ENCODE measurements at places on chromosomes 11 and 22.

GRCh38 chr11:9367551-9367950 is 16.9 kb upstream of the IPO7 start:
- DNase-seq = no peak

DNA sequence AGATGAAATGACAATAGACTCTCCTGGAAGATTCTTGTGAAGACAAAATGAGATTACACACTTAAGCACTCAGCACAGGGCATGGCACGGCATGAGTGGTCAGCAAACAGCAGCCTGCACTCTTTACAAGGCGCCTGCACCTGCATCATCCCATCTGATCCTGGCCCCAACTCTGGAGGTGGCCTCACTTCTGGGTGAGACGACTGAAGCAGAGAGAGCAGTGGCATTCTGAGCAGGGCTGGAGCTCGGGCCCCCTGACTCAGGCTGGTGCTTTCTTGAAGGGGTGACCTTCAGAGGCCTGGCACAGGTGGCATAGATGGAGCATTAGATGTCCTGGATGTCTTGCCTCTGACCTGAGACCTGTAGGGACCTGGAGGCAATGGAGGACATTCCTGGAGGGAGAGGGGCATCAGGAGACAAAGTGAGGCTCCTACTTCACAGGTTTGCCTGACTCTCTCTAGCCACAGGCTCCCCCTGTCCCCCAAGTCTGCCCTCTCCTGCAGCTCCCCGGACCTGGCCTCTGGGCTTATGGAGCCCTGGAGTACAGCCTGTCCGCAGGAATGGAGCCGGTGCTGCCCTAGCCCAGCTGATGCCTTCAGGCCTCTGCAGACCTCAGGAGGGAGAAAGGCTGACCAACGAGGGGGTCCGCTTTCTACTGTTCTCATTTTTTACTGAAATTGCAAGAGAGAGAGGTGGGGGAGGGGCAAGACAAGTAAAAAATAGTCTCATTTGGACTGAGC is 65.5 kb upstream of the THY1 start:
- DNase-seq = no peak

- DNase-seq = no peak
Observed at GRCh38 chr22:50317178-50317577, 9.6 kb downstream of the DENND6B start.

DNA sequence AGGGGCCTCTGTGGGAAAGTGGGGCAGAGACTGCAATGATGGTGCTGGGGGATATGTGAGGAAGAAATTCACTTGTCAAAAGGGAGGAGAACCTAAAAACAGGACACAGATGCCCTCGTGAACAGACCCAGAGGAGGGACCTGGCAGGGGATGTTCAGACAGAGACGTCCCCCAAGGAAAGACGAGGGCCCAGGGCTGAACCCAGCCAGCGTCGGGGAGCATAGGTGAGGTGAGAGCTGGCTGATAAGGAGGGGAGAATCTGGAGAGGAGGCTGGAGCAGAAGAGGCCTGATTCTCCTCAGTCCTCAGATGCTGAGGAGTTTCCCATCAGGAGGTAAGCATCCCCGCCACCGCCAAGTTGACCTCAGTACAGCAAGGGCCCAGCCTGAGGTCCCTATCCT is 31.4 kb downstream of the IGLL5 start:
- no peak for DNase-seq

DNA sequence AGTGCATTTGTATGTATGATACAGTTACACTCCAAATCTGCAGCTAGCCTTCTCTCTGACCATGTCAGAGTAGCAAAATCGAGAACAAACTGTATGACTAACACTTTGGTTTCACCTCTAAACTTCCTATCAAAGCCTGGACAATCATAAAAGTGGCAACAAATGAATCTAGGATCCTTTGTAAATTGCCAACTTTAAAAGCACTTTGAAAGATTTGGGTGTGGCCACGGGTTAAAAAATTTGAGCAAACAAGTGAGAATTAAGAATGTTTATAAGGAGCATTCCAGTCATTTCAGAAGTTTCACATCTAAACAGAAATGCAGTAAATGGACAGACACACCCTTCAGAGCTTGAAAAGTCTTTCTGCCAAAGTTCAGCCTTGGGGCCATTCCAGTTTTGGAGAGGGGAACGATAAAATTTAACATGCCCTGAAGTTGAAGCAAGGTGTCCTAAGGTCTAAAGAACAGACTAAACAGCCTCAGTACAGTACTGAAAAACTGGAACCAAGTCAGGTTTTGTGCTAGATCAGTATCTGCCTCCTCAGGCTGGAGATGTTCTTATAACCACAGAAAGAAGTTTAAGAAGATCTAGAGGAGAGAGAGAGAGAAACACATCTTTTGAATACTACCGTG is 181.9 kb upstream of the BDNF start:
- no peak for DNase-seq

GRCh38 chr11:15629690-15630321 is 515.1 kb downstream of the INSC start:
- DNase-seq = no peak

DNA sequence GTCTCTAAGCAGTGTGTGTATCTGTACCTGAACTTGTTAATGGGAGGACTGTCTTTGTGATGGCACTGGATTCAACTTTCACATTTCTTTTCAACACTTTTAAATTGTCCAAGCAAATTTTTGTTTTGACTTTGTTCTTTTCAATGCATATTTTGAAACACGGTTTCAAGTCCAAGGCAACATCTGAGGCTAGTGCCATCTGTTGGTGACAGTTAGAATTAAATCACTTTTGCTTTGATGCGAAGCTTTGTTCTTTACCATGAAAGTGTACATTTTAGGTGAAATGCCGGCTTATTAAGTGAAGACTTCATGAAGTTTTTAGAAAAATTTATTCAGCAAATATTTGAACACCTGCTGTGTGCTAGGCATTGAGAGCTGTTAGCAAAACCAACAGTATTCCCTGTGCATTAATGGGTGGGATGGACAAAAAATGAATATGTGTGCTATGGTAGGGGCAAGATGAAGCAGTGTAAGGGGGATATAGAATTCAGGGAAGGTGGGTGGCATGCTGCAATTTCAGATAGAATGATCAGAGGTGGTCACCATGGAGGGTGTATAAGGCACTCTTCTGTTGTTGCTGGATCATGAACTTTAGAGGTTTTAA is 70.2 kb downstream of the DDX10 start:
- no peak for DNase-seq

DNA sequence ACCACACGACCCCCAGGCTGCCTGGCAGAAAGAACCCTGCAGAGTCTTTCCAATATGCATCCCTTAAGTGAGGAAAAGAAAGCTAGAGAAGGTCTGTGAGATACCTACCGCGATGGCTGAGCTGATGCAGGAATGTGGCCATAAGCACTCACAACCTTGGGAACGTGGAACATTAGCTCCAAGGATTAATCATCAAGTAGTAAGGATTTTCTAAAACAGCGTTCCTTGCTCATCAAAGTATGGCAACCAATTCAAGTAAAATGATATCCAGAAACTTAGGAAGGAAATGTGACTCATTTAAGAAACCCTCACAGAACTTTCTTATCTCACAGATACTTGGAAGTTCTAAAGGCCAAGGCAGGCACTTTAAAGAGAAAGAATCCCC is 12.8 kb downstream of the PACSIN2 start:
- no peak for DNase-seq

GRCh38 chr11:68912254-68912653 is 8.6 kb downstream of the IGHMBP2 start:
- DNase-seq = no peak

GRCh38 chr11:113249491-113249763 is 65.0 kb upstream of the TTC12 start:
- no peak for DNase-seq

GRCh38 chr11:110518809-110519514 is 89.2 kb downstream of the FDX1 start:
- DNase-seq = no peak

DNA sequence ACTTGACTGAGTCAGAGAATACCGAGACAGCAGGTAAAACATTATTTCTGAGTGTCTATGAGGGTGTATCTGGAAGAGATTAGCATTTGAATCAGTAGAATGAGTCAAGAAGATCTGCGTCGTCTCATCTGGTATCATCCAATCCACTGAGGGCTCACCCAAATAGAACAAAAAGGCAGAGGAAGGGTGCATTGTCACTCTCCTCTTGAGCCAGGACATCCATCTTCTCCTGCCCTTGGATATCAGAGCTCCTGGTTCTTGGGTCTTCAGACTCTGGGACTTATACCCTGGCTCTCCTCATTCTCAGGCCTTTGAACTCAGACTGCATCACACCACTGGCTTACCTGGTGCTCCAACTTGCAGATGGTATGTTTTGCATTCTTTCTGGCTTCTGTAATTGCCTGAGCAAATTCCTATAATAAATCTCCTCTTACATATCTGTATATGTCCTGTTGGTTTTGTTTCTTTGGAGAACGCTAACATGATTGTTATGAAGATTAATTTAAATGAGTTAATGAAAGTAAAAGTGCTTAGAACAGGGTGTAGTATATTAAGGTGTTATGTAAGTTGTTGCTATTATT is 49.3 kb downstream of the ME3 start:
- DNase-seq = no peak

- no peak for DNase-seq
Observed at GRCh38 chr11:15038963-15039362, 34.4 kb upstream of the CALCB start.
